ENCODE measurements at places on chromosomes 12 and 14.

DNA sequence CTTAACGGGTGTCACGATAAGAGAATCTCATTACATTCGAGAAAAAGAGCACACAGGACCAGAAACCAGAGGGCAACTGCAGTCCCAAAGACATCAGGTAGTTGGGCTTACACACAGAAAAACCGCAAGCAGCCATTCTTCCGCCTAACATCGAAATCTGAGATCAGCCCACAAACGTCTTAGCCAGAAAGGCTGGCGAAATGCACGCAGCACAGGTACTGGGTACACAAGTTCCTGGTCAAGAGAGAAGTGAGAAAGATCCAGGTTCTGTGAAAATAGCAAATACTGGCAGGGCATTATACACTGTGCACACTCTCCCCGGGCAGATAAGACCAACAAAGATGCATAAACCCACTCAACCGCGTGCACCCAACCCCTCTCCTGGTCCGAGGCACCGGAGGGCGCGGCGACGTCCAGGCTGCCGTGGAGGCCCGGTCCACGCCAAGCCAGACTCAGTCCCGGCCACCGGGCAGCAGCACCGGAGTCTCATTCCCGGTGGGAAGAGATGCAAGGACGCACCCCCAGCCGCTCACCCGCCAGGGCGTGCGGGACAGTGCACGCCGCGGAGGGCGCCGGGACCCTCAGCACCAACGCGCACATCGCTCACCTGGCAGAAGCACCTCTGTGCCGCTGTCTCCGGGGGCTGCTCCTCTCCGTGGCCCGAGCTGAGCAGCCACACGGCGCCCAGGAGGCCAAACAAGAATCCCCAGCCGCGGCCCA is 437 bp downstream of the ERO1A start:
- DNase-seq, result no peak

- DNase-seq, result no peak
These were observed 68.2 kb downstream of the KSR2 start for GRCh38 chr12:117900561-117900960.

DNA sequence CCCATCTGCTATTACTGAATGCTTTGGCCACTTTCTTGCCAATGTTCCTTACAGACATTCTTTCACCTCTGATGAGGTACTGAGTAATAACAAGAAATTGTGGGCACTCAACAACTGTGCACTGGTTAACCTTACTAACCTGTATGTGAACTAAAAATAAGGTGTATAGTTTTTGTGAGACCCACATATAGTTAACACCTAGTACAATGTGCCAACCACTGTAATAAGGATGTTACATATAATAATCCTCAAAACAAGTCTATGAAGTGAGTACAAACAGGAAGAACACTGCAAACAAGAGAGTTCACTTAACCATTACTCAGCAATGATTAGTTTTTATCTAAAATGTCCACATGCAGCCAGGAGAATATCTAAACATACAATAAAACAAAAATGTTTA is 4.5 kb downstream of the DDHD1 start:
- no peak for DNase-seq

GRCh38 chr12:115010324-115010995 is 326.5 kb upstream of the TBX3 start:
- no peak for DNase-seq

DNA sequence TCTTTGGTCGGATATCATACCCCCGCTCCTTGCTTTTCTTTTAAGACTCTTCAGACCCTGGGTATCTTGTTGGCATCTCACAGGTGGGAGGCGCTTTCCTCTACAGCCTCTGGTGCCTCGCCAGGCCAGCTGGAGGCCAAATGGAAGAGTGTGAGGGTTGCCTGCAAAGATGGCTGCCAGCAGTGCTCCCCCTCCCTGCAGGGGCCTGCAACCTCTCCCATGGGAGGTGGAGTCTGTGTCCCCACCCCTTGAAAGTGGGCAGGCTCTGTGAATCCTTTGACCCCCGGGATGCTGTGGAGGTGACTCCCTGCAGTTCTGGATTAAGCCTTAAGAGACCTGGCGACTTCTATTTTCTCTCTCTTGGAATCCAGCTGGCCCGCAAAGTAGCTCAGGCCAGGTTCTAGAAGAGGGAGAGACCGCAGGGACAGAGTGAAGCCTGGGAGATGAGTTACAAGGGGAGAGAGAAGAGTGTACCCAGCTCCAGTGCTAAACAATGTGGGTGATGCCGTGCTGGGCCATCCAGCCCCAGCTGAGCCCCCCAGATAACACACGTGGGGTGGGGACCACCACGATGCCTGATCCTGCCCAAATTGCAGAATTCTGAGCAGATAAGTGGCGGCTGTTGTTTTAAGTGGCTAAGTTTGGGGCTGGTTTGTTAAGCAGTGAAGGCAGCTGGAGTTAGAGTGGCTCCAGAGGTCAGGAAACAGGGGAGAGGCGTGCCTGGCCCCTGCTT is 37.9 kb upstream of the NCOR2 start:
- no peak for DNase-seq

- no peak for DNase-seq
These were observed 154.1 kb downstream of the BTG1 start for GRCh38 chr12:91991399-91992187.

- no peak for DNase-seq
These were observed 2.6 kb downstream of the FBRSL1 start for GRCh38 chr12:132492522-132492921.

GRCh38 chr12:52006726-52007157 is at the start of gene TAMALIN:
TAMALIN (plus strand) TSS chr12:52006946; CDS start chr12:52007020, 74 bp downstream.
- peak; percentile 89 for DNase-seq

GRCh38 chr14:37587131-37587803 is 7.8 kb downstream of the FOXA1 start:
- DNase-seq, result no peak

DNA sequence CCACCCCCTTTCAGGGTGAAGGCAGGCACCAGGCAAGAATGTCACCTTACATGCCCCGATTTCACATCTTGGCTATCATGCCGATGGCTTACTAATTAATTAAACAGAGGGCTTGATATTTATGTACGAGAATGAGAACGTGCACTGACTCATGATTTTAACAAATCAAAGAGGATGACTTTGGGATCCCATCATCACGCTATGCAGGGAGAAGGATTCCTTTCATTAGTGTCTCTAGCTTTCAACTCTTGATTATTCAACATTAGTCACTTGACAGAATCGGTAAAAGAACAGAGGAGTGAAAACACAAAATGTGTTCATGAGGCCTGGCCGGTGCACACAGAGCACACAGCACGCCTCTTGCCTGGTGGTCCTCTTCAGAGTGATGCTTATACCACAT is 80.6 kb downstream of the PRKAB1 start:
- no peak for DNase-seq

- no peak for DNase-seq
These were observed 11.3 kb downstream of the PPFIBP1 start for GRCh38 chr12:27535318-27535717.

DNA sequence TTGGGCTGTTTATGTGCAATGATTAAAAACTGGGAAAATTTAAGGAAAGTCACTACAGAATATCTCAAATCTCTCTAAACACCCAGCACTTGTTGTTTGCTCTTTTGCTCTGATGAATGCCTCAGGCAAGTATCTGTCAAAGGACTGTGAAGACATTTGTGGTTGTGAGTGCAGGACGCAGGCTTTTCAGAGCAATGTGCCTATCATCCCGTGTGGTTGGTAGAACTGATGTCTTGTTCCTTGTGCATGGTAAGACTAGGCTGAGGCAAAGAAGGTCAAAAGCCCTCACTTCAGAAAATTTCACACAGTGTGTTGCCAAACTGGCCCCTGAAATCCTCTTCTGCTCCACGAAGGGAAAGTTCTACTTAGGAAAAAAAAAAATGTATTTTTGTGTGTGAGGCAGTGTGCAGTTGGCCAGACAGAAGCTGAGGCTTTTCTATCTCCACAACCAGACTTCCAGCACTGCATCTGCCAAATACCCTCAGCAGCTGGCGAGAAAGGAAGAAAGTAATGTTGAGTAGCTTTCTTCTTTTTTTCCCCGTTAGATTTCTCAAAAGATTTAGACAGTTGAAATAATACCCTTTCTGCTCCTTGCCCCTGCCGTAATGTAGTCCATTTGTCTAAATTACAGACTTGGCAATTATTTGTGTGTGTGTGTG is 1103.1 kb downstream of the VRK1 start:
- no peak for DNase-seq

- no peak for DNase-seq
These were observed 6.8 kb upstream of the ATG14 start for GRCh38 chr14:55418411-55418810.

- DNase-seq, result no peak
These were observed 85.8 kb upstream of the WSCD2 start for GRCh38 chr12:108043286-108043685.

DNA sequence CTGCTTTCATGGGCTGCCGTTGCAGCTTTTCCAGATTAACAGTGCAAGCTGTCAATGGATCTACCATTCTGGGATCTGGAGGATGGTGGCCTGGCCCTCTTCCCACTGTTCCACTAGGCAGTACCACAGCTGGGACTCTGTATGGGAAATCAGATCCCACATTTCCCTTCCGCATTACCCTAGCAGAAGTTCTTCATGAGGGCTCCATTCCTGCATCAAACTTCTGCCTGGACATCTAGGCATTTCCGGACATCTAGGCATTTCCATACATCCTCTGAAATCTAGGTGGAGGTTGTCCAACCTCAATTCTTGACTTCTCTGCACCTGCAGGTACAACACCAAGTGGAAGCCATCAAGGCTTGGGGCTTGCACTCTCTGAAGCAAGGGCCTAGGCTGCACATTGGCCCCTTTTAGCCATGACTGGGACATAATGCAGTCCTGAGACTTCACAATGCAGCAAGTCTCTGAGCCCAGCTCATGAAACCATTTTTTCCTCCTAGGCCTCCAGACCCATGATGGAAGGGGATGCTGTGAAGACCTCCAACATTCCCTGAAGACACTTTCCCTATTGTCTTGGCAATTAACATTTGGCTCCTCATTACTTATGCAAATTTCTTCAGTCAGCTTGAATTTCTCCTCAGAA is 863.3 kb downstream of the C12orf50 start:
- DNase-seq, result no peak

- no peak for DNase-seq
These were observed 94.8 kb downstream of the BCL11B start for GRCh38 chr14:99177046-99177655.

GRCh38 chr12:131147894-131148293 is 194.2 kb downstream of the ADGRD1 start:
- DNase-seq, result no peak

- DNase-seq, result no peak
These were observed 140.2 kb downstream of the MED13L start for GRCh38 chr12:116137318-116137717.

GRCh38 chr12:78739653-78740052 is 124.9 kb upstream of the SYT1 start:
- DNase-seq, result no peak

DNA sequence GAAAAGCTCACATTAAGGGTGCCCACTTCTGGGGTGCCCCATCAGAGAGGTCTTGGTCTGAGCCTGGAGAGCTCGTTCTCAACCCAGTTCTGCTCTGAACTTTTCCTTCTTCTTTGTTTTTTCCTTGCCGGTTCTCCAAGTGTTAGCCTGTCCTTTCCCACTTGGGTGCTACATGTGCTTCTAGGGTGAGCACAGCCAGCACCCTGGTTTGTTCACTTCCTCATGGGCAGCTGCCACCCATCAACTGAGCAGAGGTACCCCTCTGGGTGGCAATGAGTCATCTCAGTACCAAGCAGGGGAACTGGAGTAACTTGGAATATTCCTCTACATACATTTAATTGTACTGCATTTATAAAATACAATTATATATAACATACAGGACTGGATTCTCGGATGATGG is 3.9 kb upstream of the SYNE3 start:
- no peak for DNase-seq

- no peak for DNase-seq
These were observed 138.7 kb downstream of the PHLDA1 start for GRCh38 chr12:75892731-75893408.

DNA sequence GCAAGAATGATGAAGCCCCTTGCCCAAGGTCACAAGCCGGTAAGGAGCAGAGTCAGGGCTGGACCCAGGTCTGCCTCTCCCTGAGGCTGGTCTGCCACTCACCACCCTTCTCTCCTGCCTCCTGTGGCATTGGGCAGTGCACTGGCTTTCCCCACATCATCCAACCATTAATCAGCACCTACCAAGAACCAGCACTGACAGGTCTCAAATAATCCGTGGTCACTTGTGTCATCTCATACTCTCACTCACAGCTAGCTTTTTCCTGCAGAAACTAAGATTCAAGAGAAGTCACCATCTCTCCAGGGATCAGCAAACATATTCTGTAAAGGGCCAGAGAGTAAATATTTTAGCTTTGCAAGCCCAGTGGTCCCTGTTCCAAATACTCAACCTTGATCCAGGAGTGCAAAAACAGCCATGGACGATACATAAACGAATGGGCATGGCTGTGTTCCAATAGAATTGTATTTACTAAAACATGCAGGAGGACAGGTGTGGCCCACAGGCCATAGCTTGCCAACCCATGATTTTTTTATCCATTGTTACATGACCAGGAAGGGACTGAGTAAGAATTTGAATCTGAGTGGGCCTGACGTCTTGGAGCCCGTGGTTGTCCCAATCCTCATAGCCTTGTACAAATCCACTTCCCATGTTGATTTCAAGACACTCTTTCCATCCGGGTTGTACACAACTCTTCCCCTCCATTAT is 374.2 kb downstream of the BCL11B start:
- DNase-seq, result peak; percentile 6

- DNase-seq, result no peak
These were observed 11.8 kb upstream of the POLR3B start for GRCh38 chr12:106345746-106346145.

DNA sequence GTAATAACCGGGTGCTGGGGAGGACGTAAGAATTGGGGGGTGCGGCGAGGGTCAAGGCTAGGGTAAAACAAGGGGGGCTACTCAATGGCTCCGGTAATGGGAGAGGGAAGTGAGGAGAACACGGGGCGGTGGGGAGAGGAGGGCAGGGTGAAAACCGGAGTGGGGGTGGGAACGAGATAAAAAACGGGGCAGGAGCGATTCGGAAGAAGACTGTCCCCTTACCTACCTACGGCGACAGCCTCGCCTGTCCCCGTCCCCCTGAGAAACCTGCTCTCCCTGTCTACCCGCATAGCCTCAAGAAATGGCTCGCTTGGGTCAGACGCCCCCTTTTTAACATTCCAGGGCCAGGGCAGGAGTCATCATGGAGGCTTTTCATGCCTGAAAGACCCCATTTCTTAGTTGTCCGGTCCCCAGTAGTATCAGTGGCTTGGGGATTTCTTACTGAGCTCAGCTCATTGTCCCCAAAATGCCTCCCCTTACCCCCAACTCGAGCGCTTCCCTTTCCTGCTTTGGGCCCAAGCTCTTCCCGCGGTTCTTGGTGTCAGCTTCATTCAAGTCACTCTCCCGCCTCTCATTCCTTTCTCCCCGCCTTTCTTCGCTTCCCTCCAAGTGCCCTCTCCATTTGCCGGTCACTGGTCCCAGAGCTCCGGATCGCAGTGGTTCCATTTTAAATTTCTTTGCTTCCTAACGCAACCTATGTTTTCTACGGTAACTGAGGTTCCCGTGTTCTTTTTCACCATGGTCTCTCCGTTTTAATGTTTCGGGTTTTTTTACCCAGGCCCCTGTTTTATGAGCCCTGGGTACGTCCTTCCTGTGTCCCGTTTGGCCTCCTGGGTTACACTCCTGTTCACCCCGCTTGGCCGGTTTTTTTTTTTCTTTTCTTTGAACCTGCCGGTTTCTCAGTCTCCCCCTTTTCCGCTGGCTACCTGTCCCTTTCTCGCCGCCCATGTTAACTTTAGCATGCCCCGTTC is 1.2 kb upstream of the WSB2 start:
- DNase-seq, result peak; percentile 74

GRCh38 chr12:88325076-88325815 is 183.1 kb downstream of the TMTC3 start:
- no peak for DNase-seq

GRCh38 chr12:24701343-24701742 is 247.6 kb downstream of the BCAT1 start:
- DNase-seq, result no peak

- no peak for DNase-seq
These were observed 194.5 kb downstream of the PHETA1 start for GRCh38 chr12:111174251-111174960.
